ENCODE measurements at places on chromosomes 13 and 19.
A peak's percentile ranks its signal among the peaks of the same experiment; 100 is the strongest.

- DNase-seq, result no peak
Observed at GRCh38 chr19:55704494-55705245, 29.6 kb downstream of the EPN1 start.

- DNase-seq, result no peak
Observed at GRCh38 chr19:32717496-32717895, 2.1 kb upstream of the TDRD12 start.

GRCh38 chr13:44278166-44278565, 95.5 kb upstream of the SERP2 start:
- DNase-seq, result no peak

DNA sequence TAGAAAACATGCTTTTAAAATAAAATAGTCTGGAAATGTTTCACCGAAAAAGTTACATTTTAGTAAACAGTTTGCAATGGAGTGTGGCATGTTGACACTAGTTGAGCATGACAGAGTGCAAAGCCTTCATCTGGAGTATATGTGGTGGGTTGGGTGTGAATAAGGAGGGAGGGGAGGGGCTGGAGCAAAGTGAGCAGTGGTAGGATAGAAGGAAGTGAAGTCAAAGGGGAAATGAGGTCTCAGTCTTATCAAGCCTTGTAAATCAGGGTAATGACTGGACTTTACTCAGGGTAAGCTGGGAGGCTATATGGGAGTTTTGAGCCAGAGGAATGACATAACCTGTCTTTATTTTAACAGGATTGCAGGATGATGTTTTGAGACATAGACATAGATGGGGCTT, 222.8 kb downstream of the PCDH20 start:
- DNase-seq, result no peak

DNA sequence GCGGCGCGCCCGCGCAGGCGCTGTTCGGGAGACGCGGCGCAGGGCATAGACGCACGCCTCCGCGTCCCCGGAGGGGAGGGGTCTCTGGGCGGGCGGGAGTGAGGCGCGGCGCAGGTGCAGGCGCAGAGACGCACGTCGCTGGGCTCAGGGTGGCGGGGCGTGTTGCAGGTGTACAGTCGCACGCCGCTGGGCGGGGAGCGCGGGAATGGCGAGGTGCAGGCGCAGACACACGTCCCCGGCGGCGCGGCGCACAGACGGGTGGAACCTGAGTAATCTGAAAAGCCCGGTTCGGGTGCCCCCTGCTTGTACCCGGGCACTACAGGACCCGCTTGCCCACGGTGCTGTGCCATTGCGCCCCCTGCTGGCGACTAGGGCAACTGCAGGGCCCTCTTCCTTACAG, 44.7 kb downstream of the PLPP2 start:
- peak; percentile 37 for DNase-seq

DNA sequence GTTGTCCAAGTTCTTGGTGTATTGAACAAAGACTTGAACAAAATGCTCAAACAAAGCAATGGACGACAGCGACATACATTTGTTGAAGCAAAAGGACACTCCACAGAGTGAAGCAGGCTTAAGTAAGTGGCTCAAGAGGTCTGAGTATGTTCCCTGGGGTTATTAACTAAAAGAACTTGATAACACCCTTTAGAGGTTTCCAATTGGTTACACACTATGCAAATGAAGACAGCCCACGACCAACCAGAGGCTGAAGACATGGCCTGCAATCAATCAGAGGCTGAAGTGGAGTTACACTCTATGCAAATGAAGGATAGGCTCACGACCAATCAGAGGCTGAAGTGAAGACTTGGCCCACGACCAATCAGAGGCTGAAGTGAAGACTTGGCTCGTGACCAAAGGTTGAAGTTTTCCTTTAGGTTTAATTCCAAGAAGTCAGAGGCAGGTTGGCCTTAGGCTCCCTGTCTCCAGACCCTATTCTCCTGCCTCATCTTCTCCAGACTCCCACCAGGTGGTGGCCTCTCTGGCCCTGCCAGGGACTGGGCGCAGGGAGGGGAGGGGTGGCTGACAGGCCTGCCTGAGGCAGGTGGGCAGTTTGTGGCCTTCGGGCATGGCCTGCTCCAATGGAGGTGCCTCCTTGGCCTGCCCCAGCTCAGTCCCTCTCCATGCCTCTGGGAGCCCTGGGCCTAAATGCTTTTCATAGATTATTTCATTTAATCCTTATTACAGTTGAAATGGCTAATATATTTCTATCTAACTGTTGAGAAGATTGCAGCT, 38.1 kb downstream of the CCDC169 start:
- no peak for DNase-seq

DNA sequence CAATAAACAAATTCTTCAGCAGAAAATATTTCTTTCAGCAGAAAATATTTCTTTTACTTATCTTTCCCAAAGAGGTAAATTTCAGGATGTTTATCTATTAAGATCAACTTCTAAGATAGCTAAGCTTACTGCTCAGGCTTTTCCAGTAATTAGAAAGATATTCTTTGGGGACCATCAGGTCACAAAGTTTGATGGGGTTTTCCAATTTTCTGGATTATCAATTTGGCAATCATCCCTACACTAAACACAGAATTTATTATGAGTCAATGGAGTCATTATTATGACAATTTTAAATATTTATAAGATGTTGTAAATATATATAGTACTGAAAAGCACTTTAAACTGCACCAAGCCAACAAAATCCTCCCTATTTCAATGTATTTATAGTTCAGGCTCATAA, 137.6 kb downstream of the AKAP11 start:
- DNase-seq, result no peak

DNA sequence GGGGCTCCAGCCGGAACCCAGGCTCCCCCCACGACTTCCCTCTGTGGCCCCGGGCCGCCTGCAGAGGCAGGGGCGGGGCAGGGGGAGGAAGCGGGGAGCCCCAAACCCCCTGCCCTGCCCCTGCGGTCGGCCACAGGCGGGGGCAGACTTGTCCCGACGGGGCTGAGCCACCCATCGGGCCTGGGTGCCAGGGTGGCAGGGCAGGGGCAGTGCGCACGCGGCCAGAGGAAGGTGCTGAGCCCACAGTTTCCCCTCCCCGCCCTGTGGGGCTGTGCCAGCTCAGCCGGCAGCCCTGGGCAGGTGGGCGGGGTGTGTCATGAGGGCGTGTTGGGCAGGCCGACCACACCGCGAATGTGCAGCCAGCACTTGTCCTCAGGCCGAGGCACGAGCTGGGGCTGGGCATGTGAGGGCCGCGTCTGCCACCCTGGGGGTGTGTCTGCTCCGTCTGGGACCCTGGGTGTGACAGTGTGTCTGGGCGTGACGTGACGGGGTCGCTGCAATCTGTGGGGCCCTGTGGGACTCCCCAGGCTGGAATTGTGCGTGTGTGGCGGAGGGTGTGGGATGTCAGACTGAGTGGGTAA, 17.7 kb downstream of the CCDC97 start:
- peak; percentile 89 for DNase-seq

DNA sequence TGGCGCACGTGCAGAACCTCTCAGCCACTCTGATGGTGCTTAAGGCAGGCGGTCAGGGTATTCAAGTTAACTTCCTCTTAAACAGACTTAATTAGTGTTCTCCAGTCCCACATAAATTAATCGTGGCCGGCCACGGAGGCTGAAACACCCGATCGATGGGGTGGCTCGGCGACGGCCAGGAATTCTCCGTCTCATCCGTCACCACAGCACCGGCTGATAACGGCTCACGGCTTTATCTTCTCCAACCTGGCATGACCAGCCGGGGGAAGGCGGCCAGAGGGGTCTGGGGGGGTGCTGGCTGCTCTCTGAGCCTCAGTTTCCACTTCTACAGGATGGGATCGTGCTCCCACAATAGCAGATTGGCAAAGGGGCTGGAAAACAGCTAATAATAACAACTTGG, 32.6 kb upstream of the TCF3 start:
- DNase-seq, result no peak

DNA sequence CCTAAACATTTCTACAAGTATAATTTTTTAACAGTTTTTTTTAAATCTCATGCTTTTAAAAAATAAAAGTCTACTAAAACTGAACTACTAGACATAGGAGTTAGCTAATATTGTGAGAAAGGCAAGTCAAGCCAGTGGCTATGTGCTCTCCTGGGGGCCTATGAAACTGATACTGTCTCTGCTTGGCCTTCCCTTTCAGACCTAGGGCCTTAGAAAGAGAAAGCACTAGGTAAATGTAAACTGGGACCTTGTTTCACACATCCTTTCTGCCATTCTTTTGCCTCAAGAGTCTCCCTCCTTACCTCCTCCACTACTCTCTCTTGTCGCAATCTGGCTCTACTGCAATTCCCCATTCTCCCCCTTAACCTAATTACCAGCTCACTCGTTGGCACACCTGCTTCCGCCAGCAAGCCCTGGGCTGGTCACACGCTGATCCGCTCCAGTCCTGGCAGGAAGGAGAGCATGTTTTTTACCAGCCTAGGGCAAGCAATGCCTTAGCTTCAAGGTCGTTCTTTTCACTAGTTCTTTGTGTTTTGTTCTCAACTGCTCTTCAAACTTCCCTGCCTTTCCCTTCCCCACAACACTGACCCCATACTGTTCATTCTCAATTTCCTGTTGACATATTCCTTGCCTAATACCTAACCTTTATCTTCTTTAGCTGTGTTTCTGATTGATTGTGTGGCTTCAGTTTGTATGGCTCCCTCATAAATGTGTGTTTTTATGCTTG, 23.1 kb downstream of the TBC1D4 start:
- no peak for DNase-seq

- no peak for DNase-seq
Observed at GRCh38 chr13:36673838-36674326, at the start of gene SERTM1. Gene SERTM1 (plus strand): TSS chr13:36674020. CDS start chr13:36695079, 21,059 bp downstream.

DNA sequence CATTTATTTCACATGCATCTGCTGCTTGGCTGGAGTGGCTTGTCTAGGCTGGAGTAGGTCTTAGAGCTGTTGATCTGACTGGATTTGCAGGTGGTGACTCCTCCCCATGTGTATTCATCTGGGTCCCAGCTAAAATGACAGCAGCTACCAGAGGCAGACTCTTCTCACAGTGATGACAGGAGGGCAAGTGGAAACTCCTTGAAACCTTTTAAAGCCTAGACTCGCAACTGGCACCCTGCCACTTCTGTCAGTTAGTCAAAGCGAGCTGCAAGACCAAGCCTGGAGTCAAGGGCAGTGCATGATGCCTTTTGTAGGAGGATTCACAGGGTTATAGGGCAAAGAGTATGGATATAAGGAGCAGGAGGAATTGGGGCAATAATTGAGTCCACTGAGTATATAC, 65.2 kb downstream of the TEX26 start:
- no peak for DNase-seq

- DNase-seq, result no peak
Observed at GRCh38 chr19:38135150-38135998, 88.6 kb downstream of the DPF1 start.

DNA sequence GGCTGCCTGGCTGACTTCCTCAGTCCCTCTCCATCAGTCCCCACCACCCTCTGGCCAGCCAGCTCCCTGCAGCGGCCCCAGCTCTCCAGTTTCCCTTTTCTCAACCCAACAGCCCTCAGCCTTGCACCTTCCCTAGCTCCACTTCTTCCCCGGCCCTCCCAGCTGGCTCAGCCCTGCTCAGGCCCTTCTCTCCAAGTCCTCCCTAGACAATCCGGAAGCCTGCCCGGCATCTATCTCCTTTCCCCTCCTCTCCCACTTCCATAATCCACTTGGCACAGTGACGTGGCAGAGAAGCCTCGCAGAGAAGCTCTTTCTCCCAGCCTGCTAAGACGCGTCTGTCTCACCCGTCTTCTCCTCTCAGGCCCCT, 1.1 kb downstream of the UBXN6 start:
- DNase-seq, result peak; percentile 38

GRCh38 chr19:9431475-9431874, 3.9 kb downstream of the ZNF266 start:
- DNase-seq, result no peak

DNA sequence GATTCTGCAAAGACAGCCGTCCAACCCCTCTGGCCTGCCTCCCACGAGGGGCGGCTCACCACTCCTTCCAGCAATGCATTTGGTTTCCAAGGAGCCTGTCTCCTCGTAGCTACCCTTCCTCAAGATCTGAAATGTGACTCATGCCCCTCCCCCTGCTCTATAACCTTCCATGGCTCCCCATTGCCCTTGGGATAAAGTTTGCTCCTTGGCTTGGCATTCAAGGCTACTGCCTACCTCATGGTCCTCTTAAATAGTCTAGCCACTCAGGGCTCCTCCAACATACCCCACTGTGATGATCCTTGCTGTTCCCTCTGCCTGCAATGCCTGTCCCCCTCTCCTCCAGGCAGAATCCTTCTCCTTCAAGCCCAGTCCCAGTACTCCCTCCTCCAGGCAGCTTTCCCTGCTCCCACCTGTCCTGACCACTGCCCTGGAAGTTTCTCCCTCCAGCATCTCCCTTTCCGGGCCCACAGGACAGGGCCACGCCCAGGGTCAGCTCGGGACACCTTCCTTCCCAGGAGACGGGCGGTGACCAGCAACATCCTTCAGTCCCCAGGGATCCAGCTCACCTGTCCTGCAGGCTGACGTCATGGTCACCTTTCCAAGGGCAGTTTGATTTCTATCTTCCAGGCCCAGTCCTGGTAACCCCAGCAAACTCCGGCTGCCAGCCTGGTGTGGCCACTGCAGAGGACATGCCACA, 19.2 kb upstream of the SEMA6B start:
- DNase-seq, result no peak

DNA sequence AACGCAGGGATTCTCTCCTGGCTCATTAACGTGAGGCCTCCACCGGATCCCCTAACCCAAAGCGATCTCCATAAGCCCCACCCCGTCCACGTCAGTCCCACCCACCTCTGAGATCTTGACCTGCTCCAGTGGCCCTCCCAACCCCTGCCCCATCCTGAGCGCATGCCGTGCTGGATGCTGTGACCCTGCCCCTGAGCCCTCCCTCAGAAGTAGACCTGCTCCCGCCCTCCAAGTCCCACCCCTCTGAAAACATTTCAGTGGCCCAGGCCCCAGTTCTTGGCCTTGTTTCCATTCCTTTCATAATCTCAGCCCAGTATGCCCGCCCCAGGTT, 19.9 kb downstream of the LMTK3 start:
- no peak for DNase-seq

Data from activated T-cell treated with anti-CD3 and anti-CD28 coated beads, Interleukin-2, amount 50 U/mL, for 24 hours (primary cell).